ENCODE measurements at places on chromosomes 16 and 17.

GRCh38 chr16:66832190-66832589, 1.4 kb upstream of the NAE1 start:
- no peak for DNase-seq

DNA sequence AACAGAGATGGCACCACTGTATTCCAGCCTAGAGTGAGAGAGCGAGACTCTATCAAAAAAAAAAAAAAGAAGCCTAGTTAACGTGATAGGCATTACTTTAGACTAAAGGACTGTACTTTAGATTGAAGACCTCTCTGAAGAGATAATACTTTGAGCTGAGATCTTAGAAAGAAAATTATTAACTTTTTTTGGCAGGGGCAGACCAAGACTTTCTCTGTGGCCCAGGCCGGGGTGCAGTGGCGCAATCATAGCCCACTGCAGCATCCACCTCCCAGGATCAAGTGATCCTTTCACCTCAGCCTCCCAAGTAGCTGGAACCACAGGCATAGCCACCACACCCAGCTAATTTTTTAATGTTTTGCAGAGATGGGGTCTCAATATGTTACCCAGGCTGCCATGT, 75.7 kb upstream of the TNRC6A start:
- no peak for DNase-seq

DNA sequence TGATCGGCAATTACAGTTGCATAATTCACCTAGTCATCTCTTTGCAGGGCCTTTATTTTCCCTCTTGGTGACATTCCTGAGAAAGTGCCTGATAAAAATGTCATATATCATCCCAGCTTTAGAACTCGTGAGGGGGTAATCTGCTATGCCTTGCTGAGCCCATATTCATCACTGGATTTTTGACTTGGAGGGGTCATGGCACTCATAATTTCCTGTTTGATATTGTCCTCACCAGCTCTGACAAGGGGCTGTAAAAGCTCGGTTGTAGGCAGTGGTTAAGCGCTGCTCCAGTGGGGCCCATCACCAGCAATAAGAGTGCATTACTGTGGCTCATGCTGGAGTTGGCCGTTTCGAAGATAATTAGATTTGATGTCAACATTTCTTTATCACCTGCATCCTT, 227.3 kb downstream of the IRX3 start:
- no peak for DNase-seq

GRCh38 chr16:53519417-53520091, 16.5 kb upstream of the AKTIP start:
- no peak for DNase-seq

GRCh38 chr17:49928126-49928800, 40.7 kb upstream of the DLX4 start:
- no peak for DNase-seq

Data from HFF-Myc (cell line).